Mesenteric fat pad (tissue), 1 donor: ENCODE measurements at places on chromosomes 16 and 17. TPM values are rescaled to one million over a fixed set of nuclear protein-coding genes. Genes with fewer than 3 reads are reported as not detected.

DNA sequence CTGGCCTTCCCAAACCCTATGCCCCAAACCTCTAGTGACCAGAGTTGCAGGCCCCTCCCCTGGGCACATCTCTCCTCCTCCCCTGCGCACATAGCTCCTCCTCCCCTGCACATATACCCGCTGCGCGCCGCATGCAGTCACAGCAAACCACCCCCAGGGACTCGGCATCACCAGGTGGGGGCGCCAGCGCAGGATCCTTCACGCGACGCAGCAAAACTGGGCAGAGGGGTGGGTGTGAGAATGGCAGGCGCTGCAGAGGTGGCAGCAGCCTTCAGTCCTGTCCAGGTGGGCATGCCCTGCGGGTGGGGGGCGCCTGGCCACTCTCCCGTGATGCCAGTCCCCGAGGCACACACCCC is 5.6 kb downstream of the CORO6 start:
- DNase-seq, result no peak

DNA sequence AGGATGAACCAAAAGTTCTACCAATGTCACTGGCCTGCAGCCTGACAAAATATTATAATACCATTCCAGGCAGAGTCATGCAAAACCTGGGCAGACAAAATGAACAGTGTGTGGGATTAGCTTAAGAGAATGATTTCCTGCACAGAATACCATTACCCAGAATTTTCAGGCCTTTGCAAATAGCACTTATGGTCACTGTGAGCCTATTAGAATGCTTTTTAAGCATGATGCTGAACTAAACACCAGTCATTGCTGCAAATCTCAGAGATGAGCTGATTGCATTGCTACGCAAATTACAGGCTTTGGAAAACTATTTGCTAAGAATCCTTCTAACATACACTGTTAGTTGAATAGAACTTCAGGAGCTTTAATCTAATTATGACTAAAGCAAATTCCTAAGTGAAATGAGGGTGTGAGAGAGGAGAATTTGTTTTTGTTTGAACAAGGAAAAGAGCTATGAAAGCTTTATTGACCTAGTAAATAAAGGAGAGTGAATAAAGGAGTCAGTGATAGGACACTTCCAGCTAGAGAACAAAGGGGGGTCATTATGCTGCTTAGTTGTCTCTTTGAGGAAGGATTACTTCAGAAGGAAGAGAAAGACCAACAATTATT is 398.8 kb downstream of the HS3ST3B1 start:
- DNase-seq, result no peak

DNA sequence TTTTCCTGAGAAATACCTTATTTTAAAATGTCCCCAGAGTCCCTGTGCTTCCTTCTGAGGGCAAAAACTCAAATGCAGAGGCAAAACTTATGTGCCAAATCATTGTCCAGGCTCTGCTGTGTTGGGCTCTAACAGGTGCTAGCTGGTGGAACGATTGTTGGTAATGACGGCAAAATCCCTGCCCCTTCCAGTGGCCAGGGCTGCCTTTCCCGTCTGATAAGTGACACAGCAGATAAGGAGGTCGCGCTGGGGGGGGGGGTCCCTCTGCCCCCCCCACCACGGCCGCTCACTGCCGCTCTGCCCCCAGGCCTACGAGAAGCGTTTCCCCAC is 29.1 kb downstream of the SEC14L5 start:
- DNase-seq, result no peak

DNA sequence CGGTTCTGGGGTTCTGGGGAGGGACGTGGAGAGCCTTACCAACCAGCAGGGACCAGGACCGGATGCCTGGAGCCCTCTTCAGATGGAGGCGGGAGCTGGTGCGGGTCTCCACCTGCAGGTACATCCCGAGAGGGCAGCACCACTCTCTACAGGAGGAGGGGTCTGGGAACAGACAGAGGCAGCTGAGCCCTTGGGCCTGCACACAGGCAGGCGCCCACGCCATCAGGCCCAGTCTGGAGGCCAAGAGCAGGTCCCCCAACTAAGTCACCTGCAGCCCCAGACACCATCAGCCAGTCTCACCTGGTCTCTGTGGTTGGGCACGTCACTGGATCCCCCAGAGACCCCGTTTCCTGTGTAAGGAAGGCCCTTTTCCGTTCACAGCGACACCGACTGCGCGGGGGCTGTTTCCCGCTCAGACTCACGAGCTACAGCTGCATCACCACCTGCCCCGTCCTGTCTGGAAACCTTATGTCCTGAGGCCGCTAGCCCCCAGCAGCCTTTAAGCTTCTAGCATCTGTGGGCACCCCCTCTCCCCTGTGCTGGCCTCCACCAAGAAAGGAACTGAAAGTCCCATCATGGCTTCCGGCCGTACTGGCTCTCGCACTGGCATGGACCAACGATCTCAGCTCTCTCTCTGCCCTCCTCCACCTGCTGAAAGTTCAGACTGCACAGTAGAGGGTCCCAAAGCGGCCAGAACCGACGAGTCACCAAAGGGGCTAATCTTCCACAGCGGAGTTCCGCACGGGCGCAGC is 1.2 kb downstream of the CYBC1 start:
- no peak for DNase-seq

- peak; percentile 90 for DNase-seq
Measured at GRCh38 chr16:56576585-56577299, 11.9 kb downstream of the MT4 start.

GRCh38 chr16:77062878-77063675 is 127.9 kb upstream of the MON1B start:
- no peak for DNase-seq

DNA sequence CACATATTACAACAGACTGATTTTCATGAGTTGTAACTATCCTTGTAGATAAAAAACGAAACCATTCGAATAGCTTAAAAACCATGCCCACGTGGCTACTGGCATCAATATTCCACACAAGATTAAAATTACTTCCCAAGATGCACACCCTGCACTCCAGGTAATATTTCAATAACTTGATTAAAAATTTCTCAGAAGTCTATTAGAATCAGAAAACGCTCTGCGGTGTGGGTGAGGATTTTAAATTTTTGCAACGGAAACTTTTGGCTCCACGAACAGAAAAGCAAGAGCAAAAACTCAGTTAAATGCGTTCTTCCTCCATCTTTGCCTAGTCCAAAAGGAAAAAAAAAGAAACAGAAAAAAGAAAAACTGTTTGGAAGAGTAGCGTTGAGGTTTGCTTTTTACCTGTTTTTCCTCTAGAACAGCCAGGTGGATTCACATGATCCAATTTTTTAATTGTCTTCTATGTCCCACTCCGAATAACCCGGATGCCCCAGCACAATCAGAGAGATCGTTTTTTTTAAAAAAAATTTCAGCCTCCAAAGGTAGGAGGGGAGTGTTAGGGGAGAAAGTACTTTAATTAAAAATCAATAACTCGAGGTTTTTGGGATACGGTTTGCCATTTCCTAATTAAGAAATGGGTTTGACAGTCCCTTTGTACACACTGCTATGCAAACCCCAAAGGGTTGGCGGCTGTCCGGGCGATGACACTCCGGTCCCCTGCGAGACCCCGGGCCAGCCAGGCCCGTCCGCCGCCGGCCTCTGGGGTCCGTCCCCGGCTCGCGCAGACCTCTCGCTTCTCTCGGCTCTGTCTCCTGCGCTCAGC is 708 bp upstream of the NFAT5 start:
- no peak for DNase-seq

DNA sequence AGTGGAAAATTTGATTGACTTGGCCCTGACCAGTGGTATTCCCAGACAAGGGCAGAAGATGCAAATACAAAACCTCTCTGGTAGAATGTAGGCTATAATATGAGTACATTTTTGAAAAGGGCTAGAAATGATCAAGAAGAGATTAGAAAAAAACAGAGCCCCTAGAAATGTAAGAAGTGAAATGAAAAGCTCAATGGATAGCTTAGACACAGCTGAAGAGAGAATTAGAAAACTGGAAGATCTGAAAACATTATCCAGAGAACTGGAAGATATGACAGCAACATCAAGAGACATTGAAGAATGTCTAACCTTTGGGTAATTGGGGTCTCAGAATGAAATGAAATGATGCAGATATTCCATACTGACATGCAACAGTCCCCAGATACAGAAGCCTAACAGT is 105.2 kb upstream of the ZNF750 start:
- DNase-seq, result no peak

- DNase-seq, result no peak
Measured at GRCh38 chr17:75764417-75764710, 628 bp downstream of the GALK1 start.

- DNase-seq, result no peak
Measured at GRCh38 chr17:77884967-77885641, 73.4 kb upstream of the TNRC6C start.

DNA sequence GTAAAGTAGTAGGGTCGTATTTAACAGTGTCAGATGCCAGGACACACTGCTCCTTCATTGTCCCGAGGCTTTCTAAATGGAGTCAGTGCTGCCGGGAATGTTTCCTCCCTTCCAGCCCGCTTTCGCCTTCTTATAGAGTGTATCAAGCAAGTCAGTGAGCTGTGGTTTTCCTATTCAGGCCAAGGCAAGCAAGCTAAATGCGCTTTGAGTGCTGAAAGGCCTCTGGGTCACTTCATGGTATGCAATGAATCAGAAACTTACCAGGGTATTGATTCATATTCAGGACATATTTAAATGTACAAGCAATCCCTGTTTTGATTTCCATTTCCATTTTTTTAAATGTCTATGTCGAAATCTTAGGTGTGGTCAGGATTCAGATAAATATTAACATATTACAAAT is 327.9 kb upstream of the SOX9 start:
- DNase-seq, result no peak

DNA sequence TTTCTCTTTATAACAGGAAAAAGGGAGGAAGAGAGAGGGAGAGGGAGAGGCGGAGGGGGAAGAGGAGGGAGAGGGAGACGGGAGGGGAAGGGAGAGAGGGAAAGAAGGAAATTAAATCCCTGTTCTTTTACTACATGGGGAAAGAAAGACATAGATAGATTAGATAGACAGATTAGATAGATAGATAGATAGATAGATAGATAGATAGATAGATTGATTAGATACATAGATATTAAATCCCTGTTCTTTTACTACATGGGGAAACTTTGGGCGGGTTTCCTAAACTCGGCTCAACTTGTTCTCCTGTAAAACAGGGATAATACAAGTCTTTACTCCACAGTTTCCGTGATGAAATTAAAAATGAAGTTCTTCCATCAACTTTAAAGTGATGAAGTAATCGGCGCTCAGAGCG is 661 bp downstream of the RFWD3 start:
- no peak for DNase-seq

- DNase-seq, result peak; percentile 95
Measured at GRCh38 chr16:70428178-70428998, 10.5 kb downstream of the ST3GAL2 start.

CD300H gene
- total RNA-seq, result not detected

CFAP52 gene
- not detected for total RNA-seq

SLC16A13 gene
- 2.9 TPM for total RNA-seq

FBXW10B gene
- total RNA-seq, result 4.4 TPM

IL34 gene
- 2.4 TPM for total RNA-seq
